ENCODE measurements at places on chromosomes 7 and 10. TPM values are rescaled to one million over a fixed set of nuclear protein-coding genes. Genes with fewer than 3 reads are reported as not detected.

The PDIA4 gene
- polyA plus RNA-seq: 53.3 TPM

The UPF2 gene
- polyA plus RNA-seq: 13.7 TPM

The KIF11 gene
- polyA plus RNA-seq: 4.6 TPM

DNA sequence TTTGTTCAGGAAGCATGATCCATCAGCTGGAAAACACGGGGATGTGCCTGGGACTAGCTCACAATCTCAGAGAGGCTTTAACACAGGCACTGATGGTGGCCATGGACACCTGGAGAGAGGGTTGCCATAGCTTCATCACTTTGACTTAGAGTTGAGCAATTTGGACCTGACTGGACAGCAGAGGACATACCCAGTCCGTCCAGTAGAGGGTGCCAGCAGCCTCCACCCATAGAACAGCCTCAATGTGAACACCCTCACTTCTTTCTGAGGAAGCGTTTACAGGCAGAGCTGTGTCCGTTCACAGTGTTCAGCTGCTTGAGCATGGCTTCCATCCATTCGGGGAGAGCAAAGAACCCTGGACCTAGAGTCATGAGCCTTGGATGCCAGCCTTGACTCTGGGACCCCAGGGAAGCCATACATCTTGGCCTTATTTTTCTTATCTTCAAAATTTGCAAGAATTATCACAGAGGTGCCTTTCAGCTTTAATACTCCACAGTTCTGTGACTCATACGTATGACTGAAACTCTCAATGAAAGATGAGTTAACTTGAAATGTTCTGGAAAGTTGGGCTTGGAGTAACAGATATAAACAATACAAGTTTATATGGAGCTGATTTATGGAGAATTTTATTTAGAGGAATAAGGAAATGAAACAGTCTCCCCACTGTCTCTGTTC is 302.9 kb upstream of the PODXL start:
- DNase-seq: peak; percentile 10

DNA sequence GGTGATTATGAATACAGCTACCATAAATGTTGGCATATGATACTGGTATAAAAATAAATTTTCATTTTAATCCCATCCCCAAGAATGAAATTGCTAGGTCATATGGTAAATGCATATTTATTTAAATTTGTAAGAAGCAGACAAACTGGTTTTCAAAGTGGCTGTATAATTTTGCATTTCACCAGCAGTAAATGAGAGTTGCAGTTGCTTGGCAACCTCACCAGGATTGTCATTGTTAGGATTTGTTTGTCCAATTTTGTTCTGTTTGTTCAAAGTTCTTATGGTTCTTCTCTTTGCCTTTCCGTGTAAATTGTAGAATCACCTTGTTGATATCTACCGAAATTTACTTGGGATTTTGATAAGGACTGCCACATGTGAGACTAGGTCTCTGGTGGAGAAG is 237.4 kb downstream of the OTUD1 start:
- no peak for DNase-seq

DNA sequence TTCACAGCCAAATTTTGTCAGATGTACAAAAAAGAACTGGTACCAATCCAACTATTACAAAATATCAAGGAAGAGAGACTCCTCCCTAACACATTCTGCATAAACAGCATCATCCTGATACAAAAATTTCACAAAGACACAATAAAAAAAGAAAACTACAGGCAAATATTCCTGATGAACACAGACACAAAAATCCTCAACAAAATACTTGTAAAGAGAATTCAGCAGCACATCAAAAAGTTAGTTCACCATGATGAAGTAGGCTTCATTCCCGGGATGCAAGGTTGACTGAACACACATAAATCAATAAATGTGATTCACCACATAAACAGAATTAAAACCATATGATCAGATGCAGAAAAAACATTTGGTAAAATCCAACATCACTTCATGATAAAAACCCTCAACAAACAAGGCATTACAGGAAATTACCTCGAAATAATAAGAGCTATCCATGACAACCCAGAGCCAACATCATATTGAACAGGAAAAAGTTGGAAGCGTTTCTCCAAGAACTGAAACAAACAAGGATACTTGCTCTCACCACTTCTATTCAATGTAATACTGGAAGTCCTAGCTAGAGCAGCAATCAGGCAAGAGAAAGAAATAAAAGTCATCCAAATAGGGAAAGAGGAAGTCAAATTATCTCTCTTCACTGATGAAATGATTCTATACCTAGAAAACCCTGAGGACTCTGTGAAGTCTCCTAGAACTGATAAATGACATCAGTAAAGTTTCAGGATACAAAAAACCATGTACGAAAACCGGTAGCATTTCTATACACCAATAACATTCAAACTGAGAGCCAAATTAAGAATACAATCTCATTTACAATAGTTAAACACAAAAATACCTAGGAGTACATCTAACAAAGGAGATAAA is 223.1 kb downstream of the REEP3 start:
- DNase-seq: no peak

GRCh38 chr10:10626734-10627133 is 390.9 kb upstream of the CELF2 start:
- no peak for DNase-seq

GRCh38 chr7:103025341-103025740 is 49.3 kb downstream of the FBXL13 start:
- DNase-seq: no peak

DNA sequence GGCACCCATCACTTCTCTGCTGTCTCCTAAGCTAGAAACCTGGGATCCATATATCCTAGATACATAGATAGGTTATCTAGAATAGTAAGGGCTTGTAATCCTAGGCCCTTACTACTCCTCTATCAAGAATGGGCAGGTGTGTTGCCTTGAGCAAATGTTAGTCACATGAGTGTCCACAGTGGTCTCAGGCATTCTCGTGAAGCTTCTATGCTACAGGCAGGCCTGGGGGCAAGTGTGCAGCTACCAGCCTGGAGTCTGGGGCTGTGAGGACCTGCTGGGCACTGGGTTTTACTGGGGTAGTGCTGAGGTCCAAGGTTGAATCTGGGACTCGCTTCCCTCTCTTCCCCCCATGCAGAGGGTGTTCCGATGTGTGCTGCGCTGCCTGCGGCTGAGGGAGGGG is 91.4 kb downstream of the ABCC2 start:
- DNase-seq: no peak

DNA sequence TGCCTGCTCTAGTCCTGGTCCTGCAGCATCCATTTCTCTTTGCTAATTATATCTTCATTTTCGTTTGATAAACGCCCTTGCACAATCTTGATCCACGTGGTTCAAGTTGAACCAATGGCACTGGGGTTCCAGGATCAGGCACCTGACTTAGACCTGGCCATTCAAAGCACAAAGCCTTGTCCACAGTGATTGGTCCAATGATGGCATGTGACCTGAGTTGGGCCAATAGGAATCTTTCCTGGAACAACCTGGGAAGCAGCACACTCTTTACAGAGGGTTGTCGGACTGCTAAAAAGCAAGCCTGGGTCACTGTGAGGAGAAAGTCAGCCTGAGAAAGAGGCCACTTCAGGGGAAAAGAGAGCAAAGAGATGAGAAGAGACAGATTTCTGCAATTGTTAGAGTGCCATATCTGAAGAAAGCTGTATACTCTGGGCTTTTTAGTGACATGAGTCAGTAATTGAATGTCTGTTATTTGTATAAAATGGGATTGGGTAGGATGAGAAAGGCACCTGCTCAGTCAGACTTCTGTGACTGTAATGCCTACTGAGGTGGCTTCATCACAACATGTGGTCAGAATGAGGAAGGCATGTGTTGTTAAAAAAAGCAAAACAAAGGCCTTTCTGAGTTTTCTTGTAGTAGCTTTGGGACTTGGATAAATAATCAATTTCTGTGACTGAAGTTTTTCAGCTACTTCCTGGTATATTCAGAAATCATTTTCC is 4.4 kb upstream of the STEAP4 start:
- no peak for DNase-seq

GRCh38 chr7:30880941-30881340 is 30.7 kb upstream of the AQP1 start:
- DNase-seq: no peak

GRCh38 chr7:123662293-123662692 is 6.6 kb downstream of the LMOD2 start:
- DNase-seq: no peak
